SK-N-SH treated with all-trans-retinoic acid at 6 μM for 48 hours (cell line): ENCODE measurements at places on chromosomes 5 and 9.

DNA sequence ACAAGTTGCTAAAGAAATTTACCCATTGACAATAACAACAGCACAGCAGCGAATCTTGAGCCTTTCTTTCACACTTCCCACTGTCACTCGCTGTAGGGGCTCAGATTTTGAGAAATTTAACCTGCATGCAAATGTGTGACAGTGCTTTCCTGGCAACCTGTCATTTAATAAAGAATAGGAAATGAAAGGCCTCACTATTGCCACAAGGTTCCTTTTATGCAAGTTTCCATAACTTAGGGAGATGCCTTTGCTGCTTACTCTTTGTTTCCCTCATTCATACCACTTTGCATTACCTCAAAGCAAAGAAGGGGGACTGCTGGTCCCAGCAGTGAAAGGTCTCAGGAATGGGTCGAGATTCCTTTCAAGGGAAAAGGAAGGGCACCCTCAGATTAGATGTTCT is 49.5 kb downstream of the PTCD2 start:
- no peak for ATAC-seq

- ATAC-seq, result no peak
These were observed 501.0 kb upstream of the EDIL3 start for GRCh38 chr5:84885485-84886258.

GRCh38 chr9:134775081-134775951 is 105.3 kb upstream of the FCN2 start:
- ATAC-seq, result no peak

GRCh38 chr9:94672811-94673487 is 33.6 kb upstream of the FBP1 start:
- peak; percentile 67 for ATAC-seq

GRCh38 chr9:127838375-127839078 is 15.9 kb downstream of the ENG start:
- peak; percentile 96 for ATAC-seq

GRCh38 chr5:17061973-17062470 is 125.9 kb upstream of the MYO10 start:
- ATAC-seq, result no peak

GRCh38 chr9:87599901-87600610 is 102.4 kb downstream of the DAPK1 start:
- peak; percentile 43; the same call in 1 of the 3 replicates for ATAC-seq

DNA sequence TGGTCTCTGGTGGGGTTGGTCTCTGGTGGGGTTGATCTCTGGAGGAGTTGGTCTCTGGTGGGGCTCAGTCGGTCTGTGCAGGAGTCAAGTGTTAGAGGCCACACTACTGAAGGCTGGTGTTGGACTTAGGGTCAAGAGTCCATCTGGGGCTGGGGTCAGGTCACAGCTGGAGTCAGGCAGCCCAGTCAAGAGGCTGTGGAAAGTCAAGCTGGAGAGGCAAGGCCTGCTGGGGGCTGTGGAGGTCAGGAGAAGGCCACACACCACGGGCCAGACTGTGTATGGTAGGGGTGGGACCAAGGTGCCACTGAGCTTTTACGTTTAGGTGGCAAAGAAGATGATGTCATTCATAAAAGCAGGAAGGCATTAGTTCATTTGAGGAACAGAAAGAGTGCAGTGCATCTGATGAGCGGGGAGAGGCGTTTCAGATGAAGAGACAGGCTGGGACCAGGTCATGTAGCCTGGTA is 16.7 kb upstream of the CD74 start:
- no peak for ATAC-seq

DNA sequence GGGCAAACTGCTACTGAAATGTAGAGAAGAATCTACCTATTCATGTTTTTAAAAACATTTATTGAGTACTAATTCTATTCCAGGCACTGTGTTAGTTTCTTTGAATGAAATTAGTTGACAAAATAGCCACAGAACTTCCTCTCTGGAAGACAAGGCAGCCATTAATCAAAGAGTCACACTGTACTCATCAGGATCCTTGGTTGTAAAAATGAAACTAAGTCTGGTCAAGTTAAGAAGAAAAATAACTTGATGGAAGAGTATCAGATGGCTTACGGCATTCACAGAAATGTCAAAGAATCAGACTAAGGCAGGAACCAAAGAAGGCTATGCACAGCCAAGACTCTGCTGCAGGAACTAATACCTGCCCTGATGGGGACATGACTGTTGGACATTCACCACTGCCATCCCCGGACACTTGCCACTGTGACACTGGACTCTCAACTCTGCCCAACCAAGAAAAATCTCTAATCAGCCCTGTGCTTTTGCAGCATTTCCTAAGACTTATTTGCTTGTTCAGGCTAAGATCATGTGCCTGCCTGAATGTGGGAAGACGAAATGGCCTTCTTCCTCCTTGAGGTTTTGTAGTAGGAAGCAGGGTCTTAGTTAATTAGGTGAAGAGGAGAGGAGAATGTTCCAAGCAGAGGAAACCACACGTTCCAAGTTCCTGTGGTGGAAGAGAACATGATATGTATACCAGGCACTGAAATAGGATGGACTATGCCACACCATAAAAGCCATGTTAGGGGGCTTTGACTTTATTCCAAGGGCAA is 23.3 kb upstream of the NDUFB6 start:
- ATAC-seq, result no peak
